Kidney (tissue), 22 donors: ENCODE measurements at places on chromosomes 5 and 9.

GRCh38 chr5:67814569-67815311, 400.8 kb upstream of the PIK3R1 start:
- no peak for DNase-seq

GRCh38 chr5:125530833-125531615, 784.6 kb upstream of the ZNF608 start:
- DNase-seq: no peak

- DNase-seq: no peak
Measured at GRCh38 chr5:1810581-1811101, 9.4 kb downstream of the NDUFS6 start.

- DNase-seq: no peak
Measured at GRCh38 chr5:82290908-82291307, 12.8 kb upstream of the RPS23 start.

DNA sequence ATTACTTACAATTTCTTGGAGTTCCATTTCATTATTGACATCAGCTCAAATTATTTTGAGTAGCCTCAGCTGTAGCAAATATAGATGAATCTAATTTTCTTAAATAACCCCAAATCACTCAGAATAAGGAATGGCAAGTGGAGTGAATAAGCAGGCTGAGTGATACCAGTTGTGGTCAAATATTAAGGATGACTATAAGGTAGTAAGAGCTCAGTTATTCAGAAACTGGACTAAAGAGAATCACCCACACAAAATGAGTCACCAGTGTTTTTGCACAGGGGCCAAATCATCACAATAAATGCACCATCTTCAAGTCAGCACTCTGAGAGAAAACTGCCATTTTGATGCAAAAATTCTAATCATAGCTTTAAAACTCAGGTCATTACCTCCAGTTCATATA, 128.9 kb upstream of the TARS1 start:
- DNase-seq: no peak

DNA sequence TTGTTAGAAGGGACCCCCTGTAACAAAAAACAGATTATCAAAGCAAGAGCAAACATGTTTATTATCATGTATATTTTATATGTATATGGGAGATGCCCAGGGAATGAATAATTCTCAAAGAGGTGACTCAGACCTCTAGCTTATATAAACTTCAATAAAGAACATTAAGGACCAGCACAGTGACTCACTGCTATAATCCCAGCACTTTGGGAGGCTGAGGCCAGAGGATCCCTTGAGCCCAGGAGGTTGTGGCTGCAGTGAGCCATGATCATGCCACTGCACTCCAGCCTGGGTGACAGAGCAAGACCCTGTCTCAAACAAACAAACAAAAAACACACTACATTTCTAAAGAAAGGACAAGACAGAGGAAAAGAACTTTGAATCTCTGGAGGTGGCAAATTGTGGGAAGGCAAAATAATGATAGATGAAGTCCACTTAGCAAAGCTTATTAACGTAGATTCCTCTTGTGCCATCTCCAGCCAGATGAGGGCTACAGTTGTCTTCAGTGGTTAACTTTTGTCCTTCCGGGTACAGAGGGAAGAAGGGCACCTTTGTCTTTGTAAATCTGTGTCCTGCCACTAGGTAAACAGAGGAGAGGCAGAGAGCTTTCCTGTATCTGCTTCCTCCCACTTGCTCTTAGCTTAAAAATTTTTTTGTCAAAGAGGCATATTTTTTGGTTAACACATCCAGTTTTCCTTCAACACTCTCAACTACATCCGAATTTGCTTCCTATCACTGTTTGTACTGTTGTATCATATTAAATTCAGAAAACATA, 7.5 kb upstream of the RFK start:
- DNase-seq: no peak

DNA sequence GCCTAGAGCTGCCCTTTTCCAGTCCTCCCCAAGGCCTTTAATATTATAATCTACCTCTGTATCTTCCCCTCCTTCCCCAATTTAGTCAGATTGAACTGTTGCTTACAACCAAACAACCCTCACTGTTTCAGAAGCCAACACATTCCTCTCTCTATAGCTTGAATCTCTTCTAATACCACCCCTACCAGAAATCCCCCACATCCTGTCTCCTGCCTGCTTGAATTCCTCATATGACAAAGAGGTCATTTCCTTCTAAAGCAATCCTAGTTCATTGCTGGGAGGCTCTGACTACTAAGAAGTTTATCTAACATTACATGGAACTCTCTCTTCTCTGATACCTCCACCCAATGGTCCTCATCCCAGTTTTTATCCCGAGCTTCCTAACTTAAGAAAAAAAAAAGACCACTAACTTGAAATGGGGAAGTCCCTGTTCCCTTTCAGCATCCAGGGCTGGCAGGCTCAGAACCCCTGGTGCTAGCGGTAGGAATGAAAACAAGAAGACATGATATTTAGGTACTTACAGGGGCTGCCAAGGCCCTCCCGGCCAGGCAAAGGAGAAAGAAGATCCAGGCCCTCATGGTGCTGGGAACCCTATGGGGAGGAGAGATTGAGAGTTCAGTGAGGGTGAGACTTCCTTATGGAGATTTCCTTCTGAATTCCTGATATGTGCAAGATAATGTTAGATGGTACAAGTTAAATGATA, 11.0 kb downstream of the SPARC start:
- DNase-seq: no peak

GRCh38 chr9:115615000-115615401, 497.0 kb upstream of the TNC start:
- DNase-seq: no peak

DNA sequence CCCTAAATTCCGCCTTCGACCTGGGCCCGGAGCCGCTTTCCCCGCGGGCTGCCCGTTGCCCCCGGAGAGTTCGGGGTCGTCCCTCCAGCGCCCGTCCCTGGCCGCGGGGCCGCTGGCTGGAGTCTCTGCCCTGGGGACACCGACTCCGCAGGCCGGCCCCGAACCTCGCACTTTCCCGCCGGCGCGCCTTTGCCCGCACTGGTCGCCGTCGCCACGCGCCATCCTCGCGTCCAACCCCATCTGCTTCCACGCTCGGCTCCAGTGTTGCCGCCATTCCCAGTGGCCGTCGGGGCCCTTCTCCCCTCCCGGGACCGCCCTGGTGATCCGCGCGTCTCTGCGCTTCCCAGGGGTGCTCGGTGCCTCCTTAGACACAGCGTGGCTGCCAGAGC, 11.0 kb downstream of the LHX3 start:
- no peak for DNase-seq

GRCh38 chr9:137509198-137509597, 41.0 kb downstream of the PNPLA7 start:
- no peak for DNase-seq

DNA sequence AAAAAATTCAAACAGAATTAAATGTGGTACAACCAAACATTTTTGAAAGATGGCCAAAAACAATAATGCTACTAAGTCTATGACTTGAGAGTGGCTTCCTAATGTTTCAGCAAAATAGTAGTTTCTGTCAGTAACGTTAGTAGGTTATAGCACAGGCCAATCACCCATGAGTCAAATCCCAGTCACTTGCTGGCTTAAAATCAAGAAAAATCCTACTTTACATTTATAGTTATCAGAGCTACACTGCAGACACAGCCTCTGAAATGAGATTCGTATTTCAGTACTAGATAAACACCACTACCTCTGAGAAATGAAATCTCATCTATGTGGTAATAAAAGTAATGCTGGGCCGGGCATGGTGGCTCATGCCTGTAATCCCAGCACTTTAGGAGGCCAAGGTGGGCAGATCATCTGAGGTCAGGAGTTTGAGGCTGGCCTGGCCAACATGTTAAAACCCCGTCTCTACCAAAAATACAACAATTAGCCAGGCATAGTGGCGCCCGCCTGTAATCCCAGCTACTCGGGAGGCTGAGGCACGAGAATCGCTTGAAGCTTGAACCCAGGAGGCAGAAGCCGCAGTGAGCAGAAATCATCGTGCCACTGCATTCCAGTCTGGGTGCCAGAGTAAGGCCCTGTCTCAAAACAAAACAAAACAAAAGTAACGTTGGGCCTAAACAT, 6.1 kb downstream of the ZDHHC21 start:
- DNase-seq: no peak

DNA sequence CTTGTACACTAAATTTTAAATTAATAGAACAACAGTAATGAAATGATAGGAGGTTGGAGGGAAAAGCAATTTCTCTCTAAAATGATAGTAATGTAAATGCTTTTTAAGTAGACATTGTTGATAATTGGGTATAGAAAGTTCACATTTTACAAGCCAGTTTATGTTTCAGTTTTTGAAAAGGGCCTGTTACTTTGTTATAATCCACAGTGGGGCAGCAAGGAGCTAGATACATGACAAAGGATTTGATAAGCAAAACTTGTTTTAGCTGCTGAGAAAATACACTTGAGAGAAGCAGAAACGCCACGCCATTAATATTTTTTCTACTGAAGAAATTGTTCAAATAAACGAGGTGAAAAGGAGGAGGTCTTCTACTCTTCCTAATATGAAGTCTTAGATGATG, 30.2 kb downstream of the SREK1 start:
- DNase-seq: no peak

DNA sequence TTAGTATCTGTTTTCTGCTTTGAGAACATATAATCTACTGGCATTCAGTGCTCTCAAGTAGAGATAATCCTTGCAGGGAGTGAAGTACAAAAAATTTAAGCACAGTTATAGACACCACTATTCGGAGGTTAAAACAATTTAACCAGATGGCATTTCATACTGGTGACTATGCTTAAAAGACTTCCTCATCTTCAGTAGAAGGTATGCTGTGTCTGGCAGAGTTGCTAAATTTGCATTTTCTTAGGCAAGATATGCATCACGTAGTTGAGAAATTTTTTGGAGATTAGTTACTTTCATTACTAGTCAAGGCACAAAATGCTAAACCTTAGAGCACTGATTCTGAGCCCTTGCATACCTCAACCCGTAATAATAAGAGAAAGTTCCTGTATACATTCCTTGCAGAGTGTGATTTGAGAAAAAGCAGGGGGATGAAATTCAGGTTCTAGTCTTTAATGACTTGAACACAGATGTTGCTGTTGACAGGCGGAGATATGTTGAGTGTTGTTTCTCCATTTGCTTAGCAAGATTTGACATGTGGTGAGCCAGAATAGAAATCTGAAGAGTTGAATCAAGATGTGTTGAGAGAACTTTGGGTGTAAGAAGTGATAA, 70.8 kb upstream of the STARD4 start:
- DNase-seq: no peak

GRCh38 chr9:129910628-129911567, 75.6 kb downstream of the USP20 start:
- DNase-seq: no peak
